ENCODE measurements at places on chromosomes 11 and 22.

- DNase-seq, result peak; percentile 19
Observed at GRCh38 chr22:19291218-19291579, 320 bp downstream of the CLTCL1 start.

GRCh38 chr22:19111140-19111539 lies 11.1 kb downstream of the DGCR2 start:
- DNase-seq, result no peak

DNA sequence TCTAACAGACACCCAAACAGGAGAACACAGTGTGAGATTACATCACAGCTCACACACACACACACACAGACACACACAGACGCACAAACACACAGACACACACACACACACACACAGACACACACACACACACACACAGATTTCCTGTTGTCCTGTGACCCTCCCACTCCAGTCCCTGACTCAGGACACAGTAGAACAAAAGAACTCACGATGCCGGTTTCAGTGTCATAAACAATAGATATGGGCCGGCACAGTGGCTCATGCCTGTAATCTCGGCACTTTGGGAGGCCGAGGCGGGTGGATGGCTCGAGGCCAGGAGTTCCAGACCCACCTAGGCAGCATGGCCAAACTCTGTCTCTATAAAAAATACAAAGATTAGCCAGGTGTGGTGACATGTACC lies 13.8 kb upstream of the KAT5 start:
- DNase-seq, result no peak

GRCh38 chr11:45538363-45538762 lies 127.1 kb downstream of the CHST1 start:
- no peak for DNase-seq

- DNase-seq, result peak; percentile 65
Observed at GRCh38 chr22:18088825-18089568, 11.2 kb downstream of the PEX26 start.

DNA sequence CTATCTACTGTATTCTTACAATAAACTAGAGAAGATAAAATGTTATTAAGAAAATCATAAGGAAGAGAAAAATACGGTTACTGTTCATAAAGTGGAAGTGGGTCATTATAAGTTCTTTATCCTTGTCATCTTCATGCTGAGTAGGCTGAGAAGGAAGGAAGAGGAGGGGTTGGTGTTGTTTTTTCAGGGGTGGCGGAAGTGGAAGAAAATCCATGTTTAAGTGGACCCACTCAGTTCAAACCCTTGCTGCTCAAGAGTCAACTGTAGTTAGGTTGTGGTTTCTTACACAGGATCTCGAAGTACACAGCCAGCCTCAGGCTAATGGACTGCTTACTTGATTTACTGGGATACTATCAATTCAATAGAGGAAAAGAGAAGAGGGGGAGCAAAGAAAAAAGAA lies 63.1 kb downstream of the PIWIL4 start:
- no peak for DNase-seq

DNA sequence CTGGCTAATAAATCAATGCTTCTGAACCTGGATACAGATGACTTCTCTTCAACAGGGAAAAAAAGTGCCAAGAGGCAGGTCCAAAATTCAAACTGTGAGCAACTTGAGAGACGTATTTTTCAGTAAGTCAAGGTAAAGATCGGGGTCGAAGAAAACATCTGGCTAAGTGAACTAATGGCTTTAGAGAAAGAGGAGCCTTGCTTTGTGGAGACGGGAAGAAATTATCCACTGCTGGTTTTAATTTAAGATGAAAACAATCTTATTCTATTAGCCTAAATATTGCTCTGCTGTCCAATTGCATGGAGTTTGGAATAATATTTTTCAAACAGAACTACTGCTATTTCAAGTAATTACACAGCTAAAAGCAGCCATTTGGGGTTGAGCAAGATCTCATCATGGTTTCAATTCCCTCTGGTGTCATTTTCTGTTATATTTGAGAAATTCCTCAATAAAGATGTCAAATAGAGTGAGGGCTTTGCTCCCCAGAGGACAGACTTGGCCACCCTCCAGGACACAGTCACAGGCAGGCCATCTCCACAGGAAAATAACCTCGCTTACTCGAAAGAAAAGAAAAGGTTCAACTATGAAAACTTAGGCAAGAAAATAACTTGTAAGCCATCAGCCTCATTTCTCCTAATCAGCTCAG lies 29.8 kb downstream of the SCUBE1 start:
- DNase-seq, result no peak

- no peak for DNase-seq
Observed at GRCh38 chr11:1484695-1485503, 1.7 kb downstream of the MOB2 start.
